NCI-H1092 treated with DMSO at 0.1 percent for 48 hours (cell line): ENCODE measurements at places on chromosomes 3 and 15.

GRCh38 chr3:164470471-164470870 is 607.8 kb downstream of the SI start:
- DNase-seq, result no peak

GRCh38 chr3:111730143-111730542 is 128.9 kb upstream of the PHLDB2 start:
- DNase-seq, result no peak

DNA sequence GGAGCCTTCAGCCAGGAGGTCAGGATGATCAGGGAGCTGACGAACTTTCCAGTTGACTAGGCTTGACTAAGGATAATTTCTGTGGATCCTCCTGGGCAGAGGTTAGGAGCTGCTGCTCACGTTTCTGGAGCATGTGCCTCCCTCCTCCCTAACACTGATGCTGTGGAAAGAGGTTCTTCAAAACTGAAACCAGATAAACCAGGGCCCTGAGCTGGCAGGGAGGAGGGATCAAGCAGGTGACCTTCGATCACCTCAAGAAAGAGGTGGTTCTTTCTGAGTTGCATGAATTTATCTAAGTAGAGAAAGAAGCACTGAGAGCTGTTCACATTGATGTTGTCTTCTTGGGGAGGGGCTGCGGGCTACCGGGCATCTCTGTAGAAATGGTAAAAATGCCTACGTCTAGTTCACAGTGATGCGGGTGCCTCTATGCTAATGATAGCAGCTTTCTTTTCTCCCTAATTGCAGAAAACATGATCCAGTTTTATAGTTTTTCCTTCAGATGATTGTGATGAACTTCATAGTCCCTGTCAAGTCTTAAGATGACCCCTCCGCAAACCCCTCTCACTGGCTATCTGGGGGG is 332.7 kb upstream of the LRRFIP2 start:
- no peak for DNase-seq

DNA sequence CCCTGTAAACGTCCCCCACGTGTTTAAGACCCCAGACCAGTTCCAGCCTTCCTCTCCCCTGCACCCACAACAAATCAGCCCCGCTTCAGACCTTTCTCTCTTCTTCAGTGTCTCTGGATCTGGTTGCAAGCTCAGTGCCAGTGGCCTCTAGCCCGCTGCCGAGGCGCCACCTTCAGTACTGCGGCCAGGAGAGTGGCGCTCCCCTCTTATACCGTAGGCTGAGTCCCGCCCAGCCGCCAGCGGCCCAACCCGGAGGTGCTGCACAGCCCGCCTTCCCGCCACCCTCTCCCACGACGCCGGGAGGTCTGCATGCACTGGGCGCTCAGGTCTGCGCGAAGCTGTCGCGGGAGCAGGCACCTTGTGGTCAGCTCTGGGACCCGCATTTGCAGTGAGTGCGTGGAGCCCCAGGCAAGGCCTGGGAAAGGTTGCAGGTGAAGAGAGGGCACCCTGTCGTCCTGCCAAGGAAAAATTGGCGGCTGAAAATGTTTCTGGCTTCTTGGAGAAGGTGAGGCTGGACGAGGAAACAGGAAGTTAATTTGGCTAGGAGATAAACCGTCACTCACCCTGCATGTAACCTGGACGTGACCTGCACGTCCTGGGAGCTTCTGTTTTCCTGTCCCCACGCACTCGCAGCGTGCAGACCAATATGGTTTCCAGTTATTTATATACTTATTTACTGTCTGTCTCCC is at the start of gene C2CD4B:
C2CD4B (minus strand) TSS at position 182 of the 689 bp plus-strand sequence. CDS start 301 bp downstream, outside the sequence.
- DNase-seq, result peak; percentile 40

DNA sequence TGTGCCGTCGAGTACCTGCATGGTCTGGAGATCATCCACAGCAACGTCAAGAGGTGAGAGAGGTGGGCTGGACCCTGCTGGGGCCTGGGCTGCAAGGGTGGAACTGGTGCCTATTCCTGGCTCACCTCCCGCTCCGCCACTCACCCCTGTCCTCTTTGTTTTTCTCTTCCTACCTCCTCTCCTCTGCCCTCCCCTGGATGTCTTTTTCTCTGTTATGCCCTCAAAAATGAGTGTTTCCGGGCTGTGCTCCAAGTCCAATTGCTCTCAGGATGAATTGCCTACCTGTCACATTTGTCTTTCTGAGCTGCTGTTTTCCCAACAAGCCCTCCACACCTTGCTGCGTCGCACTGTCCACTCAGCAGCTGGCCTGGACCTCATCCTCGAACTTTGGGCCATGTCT is 28.5 kb upstream of the TATDN2 start:
- peak; percentile 47 for DNase-seq

DNA sequence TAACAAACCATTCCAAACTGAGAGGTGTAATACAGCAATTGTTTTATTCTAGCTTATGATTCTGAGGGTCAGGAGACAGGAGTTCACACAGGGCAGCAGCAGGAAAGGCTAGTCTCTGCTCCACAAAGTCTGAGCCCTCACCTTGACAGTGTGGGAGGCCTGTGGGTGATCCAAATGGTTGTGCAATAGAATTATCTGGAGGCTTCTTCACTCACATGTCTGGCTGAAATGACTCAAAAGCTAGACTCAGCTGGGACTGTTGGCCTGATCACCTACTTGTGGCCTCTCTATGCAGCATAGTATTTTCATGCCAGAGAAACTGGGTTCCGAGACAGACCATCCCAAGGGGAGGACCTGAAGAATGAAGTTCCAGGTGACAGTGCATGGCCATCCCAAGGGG is 233.9 kb upstream of the UBE2E2 start:
- no peak for DNase-seq

DNA sequence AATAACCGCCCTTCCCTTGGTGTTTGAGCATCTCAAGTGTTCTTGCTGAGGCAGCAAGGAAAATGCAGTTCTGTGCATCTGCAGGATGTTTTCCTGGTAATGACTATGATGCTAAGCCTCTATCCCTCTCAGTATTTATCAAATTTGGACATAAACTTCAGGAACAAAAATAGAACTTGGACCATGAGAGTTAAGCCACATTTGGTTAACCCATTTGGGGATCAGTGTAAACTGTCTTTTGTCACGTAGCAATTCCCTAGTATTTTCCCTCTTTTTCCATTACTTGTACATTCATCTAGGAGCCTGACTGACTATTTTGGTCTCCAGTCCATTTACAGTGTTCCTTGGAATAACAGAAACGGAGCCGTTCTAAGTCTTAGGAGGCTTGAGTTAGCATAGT is 250.8 kb downstream of the RBMS3 start:
- no peak for DNase-seq

DNA sequence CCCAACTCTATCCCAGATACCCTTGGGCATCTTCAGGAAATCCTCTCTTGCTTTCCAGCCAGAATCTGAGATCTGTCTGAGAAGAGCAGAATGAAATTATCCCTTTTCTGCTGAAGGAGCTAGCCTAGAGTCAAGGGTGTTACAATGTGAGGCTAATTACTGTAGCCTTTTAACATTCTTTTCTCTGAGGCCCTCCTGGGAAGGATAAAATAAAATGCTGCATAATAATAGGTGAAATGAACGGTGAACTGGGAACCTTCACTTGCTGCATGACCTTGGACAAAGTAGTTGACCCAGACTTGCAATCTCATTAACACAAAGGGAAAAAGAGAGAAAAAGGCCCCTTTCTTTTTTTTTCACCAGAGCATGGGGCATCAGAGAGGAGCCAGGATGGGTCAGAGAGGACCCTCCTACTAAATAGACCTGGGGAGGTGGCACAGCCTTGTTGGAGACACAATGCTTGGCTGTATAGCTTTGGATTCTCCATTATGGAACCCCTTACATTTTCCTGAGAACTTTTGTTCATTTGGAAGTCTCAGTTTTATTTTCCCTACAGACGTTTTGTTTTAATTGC is 137.0 kb upstream of the LIPC start:
- no peak for DNase-seq

DNA sequence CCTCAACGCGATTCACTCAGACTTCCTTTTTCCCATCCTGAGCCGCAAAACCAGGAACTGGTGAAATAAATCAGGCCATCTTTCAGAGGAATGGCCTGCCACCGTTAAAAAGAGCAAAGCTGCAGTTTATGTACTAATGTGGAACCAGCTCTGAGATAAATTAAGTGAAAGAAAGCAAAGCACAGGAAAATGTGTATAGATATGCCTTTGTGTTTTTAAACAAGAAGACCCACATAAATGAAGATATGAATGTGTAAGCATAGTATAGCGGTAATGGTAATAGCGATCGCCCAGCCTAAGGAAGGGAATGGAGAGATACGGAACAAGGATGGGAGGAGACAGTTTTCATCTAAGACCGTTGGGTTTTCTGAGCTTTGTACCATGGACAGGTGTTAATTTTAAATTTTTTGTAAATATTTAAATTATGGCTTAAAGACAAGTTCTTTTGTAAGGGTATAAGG is 30.8 kb upstream of the RPN1 start:
- DNase-seq, result peak; percentile 85

- no peak for DNase-seq
Measured at GRCh38 chr15:82231842-82232241, 30.7 kb downstream of the EFL1 start.

- DNase-seq, result no peak
Measured at GRCh38 chr15:75171408-75171807, 30.3 kb upstream of the C15orf39 start.

GRCh38 chr15:31197497-31198414 is 96.2 kb upstream of the TRPM1 start:
- DNase-seq, result no peak

GRCh38 chr15:72420576-72420975 is 22.5 kb downstream of the TMEM202 start:
- DNase-seq, result no peak

GRCh38 chr3:25658836-25659235 is 5.9 kb downstream of the TOP2B start:
- DNase-seq, result no peak
